Bladder microvascular endothelial cell (primary cell): ENCODE measurements at places on chromosomes 2 and 18. TPM values are rescaled to one million over a fixed set of nuclear protein-coding genes. Genes with fewer than 3 reads are reported as not detected.

GLI2 gene
- under 0.01 TPM in 1 of 2 replicates, not detected in the other for total RNA-seq

ST8SIA5 gene
- total RNA-seq, result 0.06 TPM in 1 of 2 replicates, not detected in the other

NPPC gene
- 0.16 TPM in 1 of 2 replicates, not detected in the other for total RNA-seq

LYG2 gene
- not detected in 2 replicates for total RNA-seq

PRSS56 gene
- not detected in 2 replicates for total RNA-seq

OTOS gene
- not detected in 2 replicates for total RNA-seq

PFN4 gene
- 0.19 and 0.32 TPM in 2 replicates for total RNA-seq

RMC1 gene
- total RNA-seq, result 15.7 and 30.1 TPM in 2 replicates

LRRTM4 gene
- not detected in 2 replicates for total RNA-seq

LYPD6 gene
- total RNA-seq, result 1.5 and 15.9 TPM in 2 replicates
